ENCODE measurements at places on chromosomes 4 and X. TPM values are rescaled to one million over a fixed set of nuclear protein-coding genes. Genes with fewer than 3 reads are reported as not detected.

The GLRA3 gene
- not detected for total RNA-seq

The COQ2 gene
- total RNA-seq, result 27.3 TPM

DNA sequence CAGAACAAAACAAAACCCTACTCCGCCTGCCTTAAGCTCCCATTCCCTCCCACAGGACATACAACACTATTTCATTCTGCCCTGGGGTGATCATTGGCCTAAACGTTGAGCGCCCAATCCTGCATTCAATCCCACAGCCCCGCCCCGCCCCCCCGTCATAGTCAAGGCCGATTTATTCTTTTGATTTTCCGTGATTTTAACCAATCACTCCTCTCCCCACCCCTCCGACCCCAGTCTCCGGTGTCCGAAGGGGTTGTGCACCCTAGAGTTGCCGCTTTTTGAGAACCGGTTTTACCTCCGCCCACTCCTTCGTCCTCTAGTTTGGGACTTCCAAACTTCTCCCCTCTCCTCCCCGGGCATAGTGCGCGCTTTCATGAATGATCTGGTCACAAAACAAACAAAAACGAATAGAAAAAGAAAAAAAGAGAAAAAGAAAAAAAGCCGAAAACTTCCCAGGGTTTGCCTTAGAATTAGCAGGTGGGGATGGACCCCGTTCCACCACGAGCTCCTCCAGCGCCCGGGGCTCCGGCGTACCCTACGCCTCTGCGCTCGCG is 446 bp upstream of the UBE2A start:
- no peaks in the 10 kb centered on the region for H3K27me3 ChIP-seq
- H3K36me3 ChIP-seq, result peaks cover 7% of the 10 kb centered on the region
- DNase-seq, result peak; percentile 17
- peaks cover 27% of the 10 kb centered on the region for H3K4me1 ChIP-seq
- peak overlapping the region; percentile 79 for H3K4me3 ChIP-seq
- peak overlapping the region; percentile 94 for H3K27ac ChIP-seq

GRCh38 chr4:63315651-63316050 is 1093.6 kb downstream of the TECRL start:
- DNase-seq, result no peak
- H3K4me1 ChIP-seq, result no peaks in the 10 kb centered on the region
- no peaks in the 10 kb centered on the region for H3K36me3 ChIP-seq

DNA sequence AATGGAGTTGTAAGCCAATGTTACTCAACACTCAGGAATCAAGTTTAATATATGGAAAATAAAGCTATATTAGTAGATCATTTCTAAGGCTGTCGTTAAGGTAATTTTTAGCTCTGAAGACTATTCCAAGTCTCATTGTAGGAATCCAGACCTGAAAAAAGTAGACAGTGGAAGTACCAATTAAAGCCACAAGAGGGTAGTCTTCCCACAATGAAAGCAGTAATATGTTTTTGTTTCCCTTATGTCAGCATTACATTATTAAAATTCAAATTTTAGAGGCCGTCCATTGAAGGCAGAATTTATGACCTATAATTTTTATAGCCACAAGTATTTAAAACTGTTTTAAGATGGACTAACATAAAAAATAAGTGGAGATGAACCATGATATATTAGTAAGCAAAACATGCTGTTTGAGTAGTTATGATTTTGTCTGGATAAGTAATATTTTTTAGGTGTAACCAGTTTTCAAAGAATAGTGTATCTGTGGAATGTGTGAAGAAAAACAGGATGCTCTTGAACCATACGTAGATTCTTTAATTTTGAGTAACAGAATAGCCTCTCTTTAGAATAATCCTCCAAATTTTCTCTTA is 372.6 kb upstream of the TECRL start:
- H3K36me3 ChIP-seq, result no peaks in the 10 kb centered on the region
- H3K4me3 ChIP-seq, result no peak overlapping the region
- H3K27ac ChIP-seq, result no peak overlapping the region
- H3K4me1 ChIP-seq, result no peaks in the 10 kb centered on the region

GRCh38 chr4:1250921-1251772 is 2.2 kb upstream of the CTBP1 start:
- H3K4me3 ChIP-seq, result peak overlapping the region; percentile 74
- H3K36me3 ChIP-seq, result no peaks in the 10 kb centered on the region
- no peaks in the 10 kb centered on the region for H3K27me3 ChIP-seq
- H3K4me1 ChIP-seq, result peaks cover 50% of the 10 kb centered on the region
- H3K27ac ChIP-seq, result peak overlapping the region; percentile 99

DNA sequence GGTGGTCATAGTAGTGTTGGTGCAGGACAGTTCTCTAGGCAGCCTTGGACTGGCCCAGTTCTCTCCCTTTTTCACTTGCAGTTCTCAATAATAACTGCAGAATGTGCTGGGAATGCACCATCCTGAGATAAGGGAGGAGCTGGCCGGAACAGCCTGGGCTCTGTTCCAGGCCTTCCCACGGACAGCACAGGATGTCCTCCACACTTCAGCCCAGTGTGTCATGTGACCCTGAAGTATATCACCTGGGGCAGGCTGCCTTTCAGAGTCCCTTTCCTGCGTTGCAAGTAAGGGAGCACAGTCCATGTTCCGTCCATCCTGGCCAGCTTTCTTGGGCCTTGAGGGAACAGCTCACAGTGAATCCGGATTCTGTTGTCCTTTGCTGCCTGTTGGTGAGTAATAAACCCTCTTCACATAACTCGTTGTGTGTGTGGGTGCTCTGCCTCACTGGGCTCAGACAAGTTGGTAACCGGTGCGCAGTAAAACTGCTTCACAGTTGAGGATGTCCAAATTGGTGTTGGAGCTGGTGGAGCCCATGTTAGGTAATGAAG is 32.3 kb upstream of the BBS12 start:
- peak overlapping the region; percentile 88 for H3K27ac ChIP-seq
- DNase-seq, result peak; percentile 77
- no peaks in the 10 kb centered on the region for H3K27me3 ChIP-seq

GRCh38 chr4:174154215-174154854 is 129.1 kb downstream of the FBXO8 start:
- H3K27me3 ChIP-seq, result no peaks in the 10 kb centered on the region
- peaks cover 18% of the 10 kb centered on the region for H3K4me1 ChIP-seq
- peak overlapping the region; percentile 51 for H3K4me3 ChIP-seq

DNA sequence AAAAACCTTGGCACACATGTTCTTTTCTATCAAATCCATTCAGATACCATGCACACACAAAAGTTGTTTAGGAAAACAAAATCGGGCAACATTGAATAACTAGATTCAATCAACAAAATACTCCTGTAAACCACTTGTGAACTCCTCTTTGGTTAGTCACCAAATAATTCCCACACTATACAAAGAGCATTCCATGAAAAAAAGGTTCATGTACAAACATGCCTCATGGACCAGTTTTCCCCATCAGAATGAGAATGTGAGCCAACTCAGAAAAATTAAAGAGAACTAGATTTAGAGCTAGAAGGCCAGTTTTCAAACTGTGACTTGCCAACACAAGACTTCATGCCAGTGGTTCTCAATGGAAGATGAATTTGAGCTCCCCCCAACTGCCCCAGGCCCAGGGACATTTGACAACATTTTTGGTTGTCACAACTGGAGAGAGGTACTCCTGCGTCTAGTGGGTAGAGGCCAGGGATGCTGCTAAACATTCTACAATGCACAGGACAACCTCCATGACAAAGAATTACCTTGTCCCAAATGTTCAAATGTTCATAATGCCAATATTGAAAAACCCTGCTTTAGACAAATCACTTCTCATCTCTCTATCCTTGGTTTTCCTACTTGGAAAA is 55.4 kb downstream of the GPC3 start:
- H3K36me3 ChIP-seq, result no peaks in the 10 kb centered on the region
- DNase-seq, result no peak
- H3K27ac ChIP-seq, result no peak overlapping the region

GRCh38 chrX:139924696-139925095 is 8.2 kb downstream of the ATP11C start:
- no peaks in the 10 kb centered on the region for H3K36me3 ChIP-seq
- H3K27ac ChIP-seq, result no peak overlapping the region
- no peak overlapping the region for H3K4me3 ChIP-seq
- no peak for DNase-seq
- no peaks in the 10 kb centered on the region for H3K27me3 ChIP-seq
